Peyer's patch (tissue), 4 donors: ENCODE measurements at places on chromosomes 2 and 18.

DNA sequence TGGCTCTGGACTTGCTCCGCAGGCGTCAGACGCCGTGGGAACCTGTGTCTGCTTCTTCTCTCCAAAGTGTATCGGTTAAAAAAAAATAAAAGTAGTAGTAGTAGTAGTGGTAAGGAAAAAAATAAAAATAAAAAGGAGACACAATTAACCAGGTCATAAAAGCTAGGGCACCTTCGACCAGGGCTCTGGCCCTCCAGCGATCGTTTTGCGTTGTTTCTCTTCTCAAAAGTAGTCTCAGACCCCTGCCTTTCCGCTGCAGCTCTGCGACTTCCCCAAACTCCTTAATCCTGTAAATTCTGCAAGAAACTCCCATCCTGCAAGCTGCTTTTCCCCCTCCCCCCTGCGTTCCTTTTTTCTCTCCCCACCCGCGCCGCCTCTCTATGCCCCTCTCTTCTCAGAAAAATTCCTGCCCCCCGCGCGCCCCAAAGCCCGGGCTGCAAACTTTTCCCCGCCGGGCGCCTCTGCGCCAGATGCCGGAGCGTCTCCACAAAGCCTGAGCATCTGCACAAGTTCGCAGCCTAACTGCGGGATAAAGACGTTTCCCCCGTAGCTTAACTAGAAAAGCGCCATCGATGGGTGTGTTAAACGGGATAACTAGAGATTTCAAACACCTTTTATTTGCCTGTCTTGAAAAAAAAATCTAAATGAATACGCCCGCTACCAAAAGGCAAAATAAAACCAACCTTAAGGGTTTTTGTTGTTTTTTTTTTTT is 1.8 kb upstream of the SALL3 start:
- DNase-seq = no peak

- no peak for DNase-seq
Observed at GRCh38 chr18:51330148-51330547, 132.7 kb upstream of the MEX3C start.

- no peak for DNase-seq
Observed at GRCh38 chr2:43107679-43108078, 118.7 kb downstream of the ZFP36L2 start.

- no peak for DNase-seq
Observed at GRCh38 chr2:23485841-23486683, 101.1 kb downstream of the KLHL29 start.

DNA sequence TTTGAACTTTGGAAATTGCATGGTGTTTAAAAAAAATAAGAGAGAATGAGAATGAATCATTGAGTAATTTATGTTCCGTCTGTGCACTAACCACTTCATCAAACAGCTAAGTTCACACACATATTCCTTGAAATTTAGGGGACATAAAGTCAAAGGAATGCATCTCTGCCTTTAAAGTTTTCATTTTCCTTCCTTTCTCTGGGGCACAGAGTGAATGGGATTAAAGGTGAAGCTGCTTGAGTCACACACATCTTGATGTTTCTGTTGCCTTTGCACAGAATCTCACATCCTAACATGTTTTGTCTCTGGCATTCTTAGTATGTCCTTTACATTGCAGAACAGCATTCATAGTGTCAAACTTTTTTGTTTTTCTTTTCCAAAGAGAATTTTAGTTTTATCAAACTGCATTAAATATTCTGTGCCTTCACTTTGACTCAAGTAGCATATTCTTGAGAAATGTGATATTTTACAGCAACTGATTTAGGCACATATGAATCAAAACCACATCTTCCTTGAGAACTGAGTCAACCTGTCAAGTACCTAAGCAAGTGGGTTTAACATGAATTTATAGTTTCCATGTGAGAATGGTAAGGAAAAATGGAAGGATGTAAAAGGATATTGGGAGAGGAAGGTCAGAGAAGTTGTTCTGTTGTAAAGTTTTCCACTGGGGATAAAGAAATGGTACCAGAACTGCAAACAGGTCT is 169.1 kb upstream of the THUMPD2 start:
- DNase-seq = no peak

- DNase-seq = no peak
Observed at GRCh38 chr18:62566199-62566598, 43.4 kb downstream of the ZCCHC2 start.

DNA sequence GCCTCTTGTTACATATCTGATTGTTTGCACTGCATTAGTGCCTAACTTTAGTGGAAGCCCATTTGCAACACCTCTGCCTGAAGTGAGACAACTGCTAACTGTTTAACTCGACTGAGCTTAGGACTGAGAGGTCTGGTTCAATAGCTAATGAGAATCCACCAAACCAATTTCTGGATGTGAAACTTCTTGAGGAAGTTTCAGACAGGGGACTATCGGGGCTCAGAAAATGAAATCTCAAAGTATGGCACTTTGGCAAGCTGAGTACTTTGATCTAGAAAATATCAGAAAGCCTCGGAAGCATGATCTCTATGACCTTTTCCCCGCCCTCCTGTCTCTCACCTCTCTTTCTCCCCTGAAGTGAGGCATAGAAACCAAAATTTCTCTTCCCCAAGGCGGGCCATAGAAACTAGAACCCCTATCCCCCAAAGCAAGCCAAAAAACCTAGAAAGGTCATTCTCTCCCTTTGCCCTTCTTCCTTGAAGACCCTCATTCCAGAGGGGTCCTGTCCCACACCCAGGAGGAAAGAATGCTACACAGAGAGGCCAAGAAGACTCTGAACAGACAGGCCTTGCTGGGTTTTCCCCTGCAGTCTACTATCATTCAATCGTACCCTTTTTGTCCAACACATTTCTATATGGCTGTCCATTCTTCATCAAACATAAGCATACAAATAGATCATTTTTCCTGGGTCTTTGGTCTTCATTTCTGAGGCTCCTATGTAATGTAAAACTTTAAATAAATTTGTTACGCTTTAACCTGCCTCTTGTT is 69.6 kb upstream of the CREB1 start:
- DNase-seq = no peak

- no peak for DNase-seq
Observed at GRCh38 chr2:104888489-104889258, 34.8 kb downstream of the POU3F3 start.

- no peak for DNase-seq
Observed at GRCh38 chr2:10001586-10001985, 41.8 kb upstream of the KLF11 start.

GRCh38 chr2:162524192-162524591 is 180.3 kb downstream of the GCA start:
- no peak for DNase-seq

DNA sequence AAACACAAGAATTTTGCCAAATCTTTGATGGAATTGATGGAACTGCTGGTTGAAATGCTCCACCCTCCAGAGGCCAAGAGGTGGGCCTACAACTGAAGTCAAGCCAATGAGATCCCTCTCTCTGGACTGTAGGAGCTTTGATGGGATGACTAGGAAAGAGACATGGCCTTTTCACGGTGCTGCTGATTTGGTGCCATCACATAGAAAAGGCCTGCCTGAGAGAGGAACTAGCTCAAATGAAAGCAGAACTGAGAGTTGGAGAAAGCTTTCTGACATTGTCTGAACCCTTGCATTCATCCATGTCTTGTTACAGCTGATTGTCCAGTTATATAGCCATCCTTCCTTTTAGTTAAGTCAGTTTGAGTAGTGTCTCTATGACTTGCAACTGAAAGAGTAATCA is 283.8 kb upstream of the LYPD1 start:
- no peak for DNase-seq

DNA sequence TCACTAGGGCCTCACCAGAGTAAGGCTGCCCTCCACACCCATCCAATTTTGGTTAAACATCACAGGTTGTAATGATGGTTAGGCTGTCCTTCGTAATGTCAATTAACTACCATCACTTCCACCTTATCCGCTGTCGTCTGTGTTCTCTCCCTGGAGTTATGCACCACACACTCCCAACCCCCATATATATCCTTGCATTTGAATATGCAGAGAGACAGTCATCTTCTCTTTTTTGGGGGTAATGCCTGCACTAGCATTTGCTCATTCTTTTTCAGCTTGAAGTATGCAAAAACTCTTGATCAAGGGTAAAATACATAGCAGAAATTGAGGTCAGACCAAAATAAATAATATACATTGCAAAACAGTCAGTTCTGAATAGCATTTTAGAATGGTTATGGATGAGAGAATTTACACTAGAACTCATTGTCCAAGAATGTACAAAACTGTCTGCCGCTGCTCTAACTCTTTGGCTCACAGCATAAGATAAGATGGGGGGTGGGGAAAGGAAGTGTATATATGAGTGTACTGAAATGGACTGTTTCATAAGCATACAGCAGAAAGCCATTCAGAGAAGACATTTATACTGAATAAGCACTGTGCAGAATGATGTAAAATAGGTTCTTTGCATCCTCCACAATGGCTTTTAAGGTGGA is 397.8 kb upstream of the CHST9 start:
- DNase-seq = no peak

DNA sequence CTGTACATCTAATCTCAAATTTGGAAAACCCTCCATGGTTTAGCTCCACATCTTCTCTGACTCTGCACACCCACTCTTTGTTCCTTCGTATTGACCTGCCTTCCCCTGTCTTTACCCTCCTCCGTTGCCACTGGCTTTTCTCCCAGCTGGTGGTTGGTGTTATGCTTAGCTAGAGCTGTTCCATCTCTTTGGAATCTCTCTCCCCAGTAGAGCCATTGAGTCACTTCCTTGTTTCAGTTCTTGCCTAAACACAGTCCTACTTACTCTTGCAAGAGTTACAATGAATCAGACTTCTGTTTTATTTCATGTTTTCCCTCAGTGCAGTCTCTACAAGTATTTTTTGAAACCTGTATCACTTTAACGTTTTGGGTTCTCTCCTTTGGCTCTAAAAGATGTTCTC is 263.9 kb downstream of the LTBP1 start:
- no peak for DNase-seq

DNA sequence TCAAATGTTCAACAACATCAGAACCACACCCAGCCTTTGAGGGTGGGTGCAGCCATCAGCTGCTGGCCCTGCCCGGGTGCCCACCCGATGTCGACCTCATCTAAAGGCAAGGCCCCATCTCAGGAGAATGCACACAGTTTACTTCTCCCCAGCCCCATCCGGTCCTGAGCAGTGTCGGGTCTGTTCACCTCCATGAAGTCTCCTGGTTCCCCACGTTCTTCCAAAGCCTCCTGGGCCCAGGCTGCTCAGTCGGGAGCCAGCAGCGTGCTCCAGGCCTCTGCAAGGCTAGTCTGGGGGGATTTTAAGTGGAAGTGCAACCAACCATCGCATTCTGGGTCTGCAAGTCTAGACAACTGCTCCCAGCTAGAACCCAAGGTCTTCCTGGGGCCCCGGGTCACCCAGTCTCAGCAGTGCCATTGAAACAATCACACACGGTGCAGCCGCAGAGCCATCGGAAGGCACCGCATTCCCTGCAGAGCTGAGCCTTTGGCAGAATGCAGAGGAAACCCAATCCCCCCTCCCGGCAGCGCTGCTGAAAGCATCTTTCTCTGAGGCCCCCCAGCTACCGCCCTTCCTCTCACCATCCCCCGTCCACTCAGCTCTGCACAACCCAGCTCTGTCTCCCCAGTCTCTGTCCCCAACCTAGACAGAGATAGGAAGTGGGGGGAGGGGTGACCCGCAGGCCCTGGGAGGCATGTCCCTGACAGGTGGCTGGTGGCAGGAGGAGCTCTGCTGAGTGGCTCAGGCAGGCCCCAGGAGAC is 8.5 kb downstream of the ESPNL start:
- peak; percentile 86 for DNase-seq

DNA sequence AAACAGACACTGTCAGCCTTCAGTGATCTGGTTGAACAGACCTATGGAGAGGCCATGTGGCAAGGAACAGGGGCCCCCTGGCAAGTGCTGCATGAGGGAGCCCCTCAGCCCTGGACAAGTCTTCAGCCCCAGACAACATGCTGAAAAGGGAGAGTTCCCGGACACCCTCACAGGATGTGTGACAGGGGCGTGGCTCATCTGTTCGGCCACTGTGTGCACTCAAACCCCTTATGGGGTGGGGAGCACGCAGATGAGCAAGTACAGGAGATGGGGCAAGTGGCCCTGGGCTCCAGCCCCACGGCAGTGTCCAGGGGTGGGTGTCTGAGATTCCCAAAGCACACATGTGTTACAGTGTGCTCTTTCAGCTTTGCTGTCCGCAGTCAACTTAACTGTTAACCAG is 35.4 kb upstream of the MPPE1 start:
- no peak for DNase-seq

- no peak for DNase-seq
Observed at GRCh38 chr18:79816092-79816491, 18.4 kb downstream of the KCNG2 start.

DNA sequence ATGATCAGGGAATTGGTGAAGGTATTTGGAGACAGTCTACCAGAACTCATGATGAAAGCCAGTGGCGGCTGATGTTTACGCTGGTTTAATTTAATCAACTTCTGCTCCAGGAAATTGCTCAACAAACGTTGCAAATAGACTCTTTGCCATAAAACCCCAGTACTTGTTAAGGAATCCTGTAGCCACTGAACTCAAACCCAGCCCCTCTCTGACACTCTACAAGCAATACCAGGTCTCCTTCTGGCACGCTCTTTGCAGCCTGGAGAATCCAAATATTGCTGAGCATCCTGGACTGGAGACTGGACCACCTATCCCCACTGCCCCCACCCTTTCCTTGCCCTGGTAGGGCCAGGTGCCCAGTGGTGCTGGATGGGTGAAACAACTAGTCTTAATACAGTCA is 308.2 kb downstream of the FBXO15 start:
- no peak for DNase-seq

- no peak for DNase-seq
Observed at GRCh38 chr18:25062720-25063119, 289.2 kb downstream of the ZNF521 start.

DNA sequence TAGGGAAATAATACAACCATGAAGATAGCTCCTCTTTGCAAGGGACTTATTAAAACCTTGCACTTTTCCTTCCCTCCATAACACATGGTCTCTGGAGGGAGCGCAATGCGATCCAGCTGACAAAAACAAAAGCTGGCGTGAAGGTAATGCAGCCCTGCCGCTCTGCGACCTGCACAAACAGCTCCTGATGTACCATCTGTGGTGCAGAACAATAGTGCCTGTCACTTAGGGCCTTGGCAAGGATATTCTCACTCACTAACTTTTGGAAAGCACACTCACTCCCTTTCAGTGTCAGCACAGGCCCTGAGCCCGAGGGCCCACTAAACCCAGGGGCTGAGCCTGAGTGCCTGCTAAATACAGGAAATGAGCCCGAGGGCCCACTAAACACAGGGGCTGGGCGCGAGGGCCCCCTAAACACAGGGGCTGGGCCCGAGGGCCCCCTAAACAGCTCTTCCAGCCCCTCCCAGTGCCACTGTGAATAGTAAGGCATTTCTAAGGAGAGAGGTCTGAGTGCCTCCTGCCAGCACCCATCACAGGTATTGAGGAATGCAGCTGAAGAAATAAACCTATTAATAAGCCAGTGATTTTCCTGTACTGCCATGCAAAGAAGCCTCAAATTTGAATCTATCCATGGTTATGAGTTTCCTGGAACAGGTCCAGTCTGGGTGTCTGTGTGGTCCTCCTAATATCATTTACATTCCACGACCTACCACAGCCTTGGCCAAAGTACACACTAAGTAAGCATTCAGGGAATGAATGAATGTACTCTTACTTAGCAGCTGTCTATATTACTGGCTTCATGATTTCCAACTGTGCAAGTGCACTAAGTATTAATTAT is 9.3 kb downstream of the L3MBTL4 start:
- no peak for DNase-seq
